ENCODE measurements at places on chromosomes 7 and 10.

DNA sequence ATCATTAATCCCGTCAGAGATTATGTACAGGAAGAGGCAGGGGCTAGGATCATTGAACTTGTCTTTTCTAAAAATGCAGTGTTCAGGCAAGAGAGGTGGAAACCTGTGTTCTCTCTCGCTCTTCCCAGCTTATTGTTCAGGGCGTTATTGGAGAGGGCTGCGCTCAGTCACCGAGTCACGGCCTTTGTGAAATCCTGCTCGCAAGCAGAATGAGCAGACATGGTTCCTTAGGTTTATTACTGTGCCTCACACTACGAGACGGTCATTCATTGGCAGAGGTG, 631 bp upstream of the PRKRIP1 start:
- no peak for DNase-seq

DNA sequence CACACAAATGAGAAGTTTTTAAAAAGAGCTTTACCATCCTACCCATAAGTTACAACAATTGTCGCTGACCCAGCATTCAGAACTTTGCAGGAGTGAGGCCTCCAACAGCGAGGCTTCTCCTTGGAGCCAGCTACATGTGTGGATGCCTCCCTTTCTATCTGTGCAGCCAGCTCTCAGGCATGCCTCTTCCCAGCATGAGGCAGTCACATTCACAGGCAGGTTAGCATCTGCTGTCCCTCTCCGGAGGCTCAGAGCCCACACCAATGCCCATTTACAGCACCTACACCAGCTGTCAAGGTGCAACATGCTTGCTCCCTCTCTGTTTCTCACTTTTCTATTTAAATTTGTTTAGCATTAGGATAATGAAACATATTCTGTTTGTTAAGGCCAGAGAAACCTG, 278.7 kb upstream of the PODXL start:
- no peak for DNase-seq

DNA sequence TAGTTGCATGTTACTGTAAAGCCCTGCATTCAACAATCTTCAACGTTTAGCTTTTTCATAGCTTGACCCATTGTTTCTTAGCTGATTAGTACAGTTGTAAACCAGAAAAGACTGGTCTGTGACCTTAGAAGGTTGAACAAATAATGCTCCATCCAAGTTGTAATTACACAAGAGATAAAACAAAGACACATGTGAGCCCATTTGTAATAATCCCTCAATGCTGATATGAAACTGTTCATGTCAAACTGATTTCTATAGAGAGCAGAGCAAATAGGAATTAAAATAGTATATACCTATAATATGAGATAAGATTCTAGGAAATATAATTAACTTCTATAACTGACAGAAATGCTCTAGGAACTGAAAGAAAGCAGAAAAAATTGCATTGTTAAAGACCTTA, 94.7 kb upstream of the SLC25A13 start:
- no peak for DNase-seq

GRCh38 chr7:80640846-80641245, 2.4 kb downstream of the CD36 start:
- DNase-seq: no peak

DNA sequence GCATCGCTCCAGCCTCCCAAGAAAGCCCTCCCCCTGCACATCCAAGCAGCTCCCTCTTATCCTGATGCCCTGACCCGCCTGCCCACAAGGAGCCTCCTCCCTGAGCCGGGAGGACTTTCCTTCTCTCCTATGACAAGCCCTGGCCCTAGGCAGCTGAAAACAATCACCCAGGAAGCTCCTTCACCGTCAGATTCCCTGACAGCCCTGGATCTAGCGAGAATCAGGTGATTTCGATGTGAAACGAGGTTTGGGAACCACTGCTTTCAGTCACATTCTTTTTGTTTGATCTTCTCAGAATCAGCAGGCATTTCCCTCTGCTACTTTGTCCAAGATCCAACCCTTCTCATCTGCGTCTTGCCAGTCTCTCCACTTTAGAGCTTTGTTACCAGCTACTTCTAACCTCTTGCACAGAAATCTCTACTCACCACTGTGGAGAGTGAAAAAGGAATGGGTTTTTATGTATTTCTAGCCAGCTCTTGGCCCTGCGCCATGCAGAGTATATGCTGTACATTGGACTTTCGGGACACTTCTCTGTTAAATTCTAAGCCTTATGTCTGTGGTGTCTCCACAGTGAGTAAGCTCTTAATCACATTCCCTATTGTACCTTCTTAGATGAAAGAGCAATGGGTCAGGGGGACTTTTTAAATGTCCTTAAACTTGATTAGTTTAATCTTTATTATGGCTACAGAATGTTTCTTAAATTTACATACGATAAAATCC, 253.2 kb upstream of the C7orf33 start:
- DNase-seq: no peak

DNA sequence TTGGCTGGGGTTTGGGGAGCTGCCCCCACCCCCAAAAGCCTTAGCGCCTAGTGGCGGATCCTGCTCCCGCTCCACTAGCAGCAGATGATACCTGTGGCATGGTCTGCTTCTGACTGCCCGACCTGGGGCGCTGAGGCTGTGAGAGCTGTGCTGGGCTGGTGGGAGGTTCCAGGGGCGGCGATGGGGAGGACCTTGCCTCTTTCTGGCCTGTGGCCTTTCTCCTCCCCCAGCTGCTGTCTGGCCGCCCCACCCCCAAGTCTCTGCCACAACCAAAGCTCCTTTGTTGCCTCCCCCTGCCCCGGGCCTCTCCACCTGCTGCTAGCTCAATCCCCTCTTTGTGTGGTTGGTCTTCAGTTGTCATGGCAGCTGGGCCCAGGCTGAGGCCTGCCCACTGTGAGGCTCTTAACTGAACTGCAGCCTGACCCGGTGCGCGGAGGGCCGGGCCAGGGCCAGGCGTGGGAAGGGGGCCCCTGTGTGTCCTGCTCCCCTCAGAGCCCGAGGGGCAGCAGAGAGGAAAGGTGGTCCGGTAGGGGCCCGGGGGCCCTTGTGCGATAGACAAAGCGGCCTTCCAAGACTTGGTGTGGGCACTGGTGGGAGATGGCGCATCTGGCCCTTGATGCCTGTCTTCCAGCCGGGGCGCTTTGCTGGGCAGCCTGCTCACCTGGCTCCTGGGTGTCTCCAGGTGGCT, 4.7 kb downstream of the ZNF775 start:
- no peak for DNase-seq

GRCh38 chr10:59970396-59971368, 64.3 kb upstream of the CCDC6 start:
- no peak for DNase-seq

DNA sequence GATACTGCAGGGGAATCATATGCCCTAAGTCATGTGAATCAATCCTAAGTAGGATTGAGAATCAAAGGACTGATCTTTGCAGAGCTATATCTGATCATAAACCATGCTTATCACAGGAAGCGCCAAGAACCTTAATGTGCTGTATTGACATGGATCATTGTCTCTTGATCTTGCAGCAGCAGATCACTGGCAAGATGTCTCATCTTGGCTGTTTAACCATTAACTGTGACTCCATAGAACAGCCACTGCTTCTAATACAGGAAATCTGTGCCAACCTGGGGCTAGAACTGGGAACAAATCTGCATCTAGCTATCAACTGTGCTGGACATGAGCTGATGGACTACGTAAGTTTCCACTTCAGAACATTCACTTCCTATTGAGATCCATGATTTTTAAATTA, 21.6 kb downstream of the ENO4 start:
- DNase-seq: no peak

DNA sequence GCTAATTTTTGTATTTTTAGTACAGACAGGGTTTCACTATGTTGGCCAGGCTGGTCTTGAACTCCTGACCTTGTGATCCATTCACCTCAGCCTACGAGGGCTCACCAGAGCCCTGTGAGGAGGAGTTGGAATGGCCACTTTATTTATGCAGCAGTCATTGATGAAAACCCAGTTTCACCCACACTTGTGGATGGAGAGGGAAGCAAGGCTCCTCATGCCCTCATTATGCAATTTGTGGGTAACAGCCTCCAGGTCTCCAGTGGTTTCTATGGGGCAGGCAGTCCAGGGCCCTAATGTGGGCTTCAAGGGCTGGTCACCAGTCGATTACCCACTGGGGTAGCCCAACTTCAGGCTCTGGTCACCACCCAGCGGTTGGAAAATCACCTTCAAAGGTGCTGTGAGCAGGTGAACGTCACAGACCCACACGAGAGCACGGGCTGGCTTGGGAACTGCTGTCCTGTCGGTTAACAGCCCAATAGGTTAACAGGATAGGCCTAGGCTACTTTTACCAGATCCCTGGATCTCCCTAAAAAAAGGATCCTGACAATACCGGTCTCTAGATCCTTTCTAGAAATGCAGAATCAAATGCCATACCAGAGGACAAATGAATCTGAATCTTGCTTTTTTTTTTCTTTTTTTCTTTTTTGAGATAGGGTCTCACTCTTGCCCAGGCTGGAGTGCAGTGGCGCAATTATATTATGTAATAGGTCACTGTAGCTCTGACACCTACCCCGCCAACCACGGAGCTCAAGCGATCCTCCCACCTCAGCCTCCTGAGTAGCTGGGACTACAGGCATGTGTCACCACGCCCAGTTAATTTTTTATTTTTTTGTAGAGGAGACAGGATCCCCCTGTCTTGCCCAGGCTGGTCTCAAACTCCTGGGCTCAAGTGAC, 97.8 kb downstream of the SLC37A3 start:
- DNase-seq: no peak

- no peak for DNase-seq
These were observed 368.9 kb downstream of the FRMD4A start for GRCh38 chr10:13961853-13962252.

DNA sequence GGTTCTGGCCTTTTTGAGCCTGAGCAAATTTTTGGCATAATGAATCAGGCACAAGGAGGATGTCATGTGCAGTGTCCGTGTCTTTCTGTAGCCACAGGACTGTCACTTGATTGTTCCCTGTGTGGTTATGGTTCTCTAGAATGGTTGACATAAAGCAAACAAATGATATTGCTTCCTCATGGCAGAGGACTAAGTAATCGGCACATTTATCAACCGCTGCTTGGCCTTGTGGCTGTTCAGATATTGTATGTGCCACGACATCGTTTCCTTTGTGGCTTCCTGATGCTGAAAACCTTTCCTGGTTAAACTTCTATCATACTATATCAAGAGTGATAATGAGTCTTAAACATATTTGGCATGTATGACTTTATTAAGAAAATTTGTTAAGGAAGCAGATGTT, 598.8 kb downstream of the SUGCT start:
- DNase-seq: no peak

DNA sequence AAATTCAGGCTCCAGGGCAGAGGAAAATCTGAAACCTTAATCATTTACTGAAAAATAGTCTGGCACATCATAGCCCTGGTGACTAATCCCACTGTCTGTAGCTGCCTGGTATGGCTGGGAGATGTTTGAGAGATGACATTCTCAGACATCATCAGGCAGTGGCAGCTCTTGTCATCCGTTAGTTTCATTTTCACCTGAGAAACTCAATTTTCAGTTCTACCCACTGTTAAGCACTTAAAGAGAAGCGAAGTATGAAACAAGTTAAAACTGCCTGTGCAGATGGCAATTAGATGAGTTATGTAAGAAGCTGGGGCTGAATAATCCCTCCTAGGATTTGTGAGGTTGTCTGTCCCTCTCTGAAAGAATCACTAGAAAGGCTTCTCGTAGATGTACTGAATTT, 150.2 kb downstream of the NSUN6 start:
- DNase-seq: no peak

DNA sequence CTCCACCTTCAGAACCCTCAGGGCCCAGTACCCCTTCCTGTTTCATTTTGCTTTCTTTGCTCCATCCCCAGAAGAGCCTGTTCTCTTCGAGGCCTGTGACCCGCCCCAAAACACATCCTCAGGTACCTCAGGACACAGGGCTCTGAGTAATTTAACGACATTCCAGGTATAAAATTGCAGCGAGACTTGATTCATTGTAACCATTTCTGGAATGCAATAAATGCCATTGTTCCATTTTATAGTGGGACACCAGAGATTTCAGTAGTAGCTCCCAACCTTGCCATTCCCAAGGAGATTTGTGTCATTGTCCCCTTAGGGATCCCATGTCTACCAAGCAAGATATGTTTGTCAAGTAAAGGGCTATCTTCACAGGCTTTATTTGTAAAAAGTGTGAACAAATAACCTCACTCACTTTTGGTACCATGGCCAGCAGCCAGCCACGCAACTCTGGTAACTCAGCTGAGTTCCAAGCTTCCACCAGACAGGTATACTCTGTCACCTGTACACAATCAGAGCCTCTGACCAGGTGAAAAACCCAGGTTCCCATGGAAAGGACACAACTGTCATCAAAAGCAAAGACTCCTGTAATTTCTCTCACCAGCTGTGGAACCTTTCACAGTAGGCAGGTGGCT, 441.3 kb downstream of the PLXNA4 start:
- no peak for DNase-seq

- DNase-seq: no peak
These were observed 213.9 kb upstream of the SH2B2 start for GRCh38 chr7:102072636-102073209.

- DNase-seq: no peak
These were observed 279.9 kb downstream of the NEBL start for GRCh38 chr10:20616918-20617810.

- DNase-seq: no peak
These were observed 28.9 kb upstream of the TNRC18 start for GRCh38 chr7:5452470-5452899.

GRCh38 chr10:78544423-78545090, 510.9 kb downstream of the RPS24 start:
- DNase-seq: no peak

DNA sequence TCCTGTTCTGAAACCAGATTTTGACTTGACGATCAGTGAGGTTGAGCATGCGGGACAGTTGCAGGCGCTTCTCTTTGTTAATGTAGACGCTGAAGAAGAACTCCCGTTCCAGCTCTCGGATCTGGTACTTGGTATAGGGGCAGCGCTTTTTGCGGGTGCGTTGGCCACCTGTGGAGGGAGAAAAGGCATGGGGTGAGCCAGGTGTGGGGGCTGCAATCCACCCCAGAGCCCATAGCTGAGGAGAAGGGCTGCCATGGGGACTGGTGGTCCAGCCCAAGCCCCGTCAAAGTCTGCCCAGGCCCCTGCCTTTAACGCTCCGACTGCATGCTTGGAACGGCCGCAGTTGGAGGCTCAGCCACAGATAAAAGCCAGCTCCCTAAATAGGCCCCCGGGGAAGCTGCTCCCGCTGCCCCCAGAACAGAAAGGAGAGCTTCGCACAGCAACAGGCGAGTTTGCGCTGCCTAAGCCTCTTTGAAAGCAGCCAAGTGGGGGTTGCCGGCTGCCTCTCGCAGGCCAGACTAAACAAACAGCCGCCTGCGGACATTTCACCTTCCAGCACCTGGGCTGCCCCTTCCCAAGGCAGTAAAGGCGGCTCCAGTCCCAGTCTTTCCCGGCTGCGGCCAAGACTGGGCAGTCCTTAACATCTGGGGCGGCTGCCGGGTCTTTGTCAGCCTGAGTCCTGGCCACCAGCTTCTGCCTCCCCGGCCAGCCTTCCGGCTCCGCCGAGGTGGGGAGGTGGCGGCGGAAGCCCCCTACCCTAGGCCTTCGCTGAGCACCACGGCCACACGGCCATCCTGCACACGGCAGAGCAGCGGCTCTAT, 2.0 kb downstream of the HOXA11 start:
- DNase-seq: no peak

- DNase-seq: no peak
These were observed 6.2 kb downstream of the ATP6V0E2 start for GRCh38 chr7:149879766-149880637.

- DNase-seq: no peak
These were observed 164.0 kb downstream of the MGMT start for GRCh38 chr10:129631006-129631405.

GRCh38 chr7:151099486-151100211, 13.4 kb downstream of the AGAP3 start:
- no peak for DNase-seq

Measured in stimulated activated CD4-positive, alpha-beta T cell treated with anti-CD3 and anti-CD28 coated beads, Interleukin-12 subunit alpha, Interleukin-12 subunit beta, amount 100 ng/mL, for 24 hours (primary cell).